ENCODE measurements at places on chromosomes 16 and 17.
A peak's percentile ranks its signal among the peaks of the same experiment; 100 is the strongest.

GRCh38 chr16:51298800-51299199 is 147.7 kb upstream of the SALL1 start:
- no peak for DNase-seq

DNA sequence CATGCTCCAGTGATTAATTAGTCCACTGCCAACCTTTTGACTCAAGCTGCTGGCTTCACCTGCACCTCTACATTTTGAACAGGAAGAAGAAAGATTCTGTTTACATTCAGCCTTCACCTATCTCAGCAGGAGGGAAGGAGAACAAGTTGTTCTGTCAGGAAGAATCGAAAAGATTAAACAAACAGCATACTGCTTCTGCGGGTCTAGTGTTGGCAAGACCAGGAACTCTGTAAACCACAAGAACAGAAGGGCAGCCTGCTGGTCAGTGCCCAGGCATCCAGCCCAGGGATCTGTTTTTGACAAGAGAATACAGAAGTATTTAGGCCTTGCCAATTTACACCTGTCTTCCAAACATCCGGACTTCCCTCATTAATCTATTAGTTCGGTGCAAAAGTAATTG is 189.7 kb downstream of the CHD9NB start:
- no peak for DNase-seq

GRCh38 chr16:56625943-56626654 is 518 bp downstream of the MT1E start:
- DNase-seq, result peak; percentile 77

DNA sequence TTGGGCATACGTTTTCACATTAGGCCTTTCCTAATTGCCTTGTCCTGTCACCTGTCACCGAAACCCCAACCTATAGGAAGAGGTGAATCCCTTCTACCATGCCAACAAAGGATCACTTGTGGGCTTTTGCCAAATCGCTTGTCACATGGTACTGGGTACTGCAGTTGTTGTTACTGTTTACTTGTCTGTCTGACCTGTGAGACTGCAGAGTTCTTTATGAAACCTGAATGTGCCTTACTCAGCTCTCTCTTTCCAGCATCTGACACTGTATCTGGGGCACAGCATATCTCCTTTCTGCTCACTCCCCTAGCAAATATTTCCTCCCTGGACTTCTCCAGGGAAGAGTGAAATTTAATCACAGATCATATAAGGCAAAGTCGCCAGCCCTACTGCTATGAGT is 1272.4 kb downstream of the CDH8 start:
- DNase-seq, result no peak

GRCh38 chr16:2089706-2090480 is 42.1 kb downstream of the TSC2 start:
- DNase-seq, result peak; percentile 58

DNA sequence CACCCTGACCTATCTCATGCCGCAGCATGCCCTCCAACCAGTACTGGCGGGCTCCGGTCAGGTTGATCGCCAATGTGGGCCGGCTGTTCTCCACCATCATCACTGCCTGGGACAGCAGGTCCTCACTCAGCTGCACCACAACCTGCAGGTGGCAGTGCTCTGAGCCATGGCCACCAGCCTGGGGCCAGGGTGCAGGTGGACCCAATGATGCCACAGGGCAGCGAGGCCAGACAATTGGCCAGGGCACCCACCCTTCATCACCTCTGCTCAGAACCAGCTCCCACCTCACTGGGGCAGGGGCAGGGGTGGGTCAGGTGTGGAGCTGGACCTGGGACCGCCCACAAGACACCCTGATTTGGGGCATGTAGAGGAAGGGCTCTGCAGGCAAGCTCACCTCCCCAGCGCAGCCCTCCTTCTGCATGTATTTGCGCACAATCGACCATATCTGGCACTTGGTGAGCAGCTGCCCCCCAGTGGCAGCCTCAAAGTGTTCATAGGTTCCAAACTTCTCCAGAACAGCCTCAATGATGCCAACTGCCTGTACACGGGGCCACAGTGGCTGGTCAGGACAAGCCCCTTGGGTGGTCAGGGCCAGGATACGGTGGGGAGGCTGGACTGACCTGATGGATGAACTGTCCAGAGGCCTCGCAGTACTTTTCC is 4.2 kb downstream of the MATCAP1 start:
- no peak for DNase-seq

DNA sequence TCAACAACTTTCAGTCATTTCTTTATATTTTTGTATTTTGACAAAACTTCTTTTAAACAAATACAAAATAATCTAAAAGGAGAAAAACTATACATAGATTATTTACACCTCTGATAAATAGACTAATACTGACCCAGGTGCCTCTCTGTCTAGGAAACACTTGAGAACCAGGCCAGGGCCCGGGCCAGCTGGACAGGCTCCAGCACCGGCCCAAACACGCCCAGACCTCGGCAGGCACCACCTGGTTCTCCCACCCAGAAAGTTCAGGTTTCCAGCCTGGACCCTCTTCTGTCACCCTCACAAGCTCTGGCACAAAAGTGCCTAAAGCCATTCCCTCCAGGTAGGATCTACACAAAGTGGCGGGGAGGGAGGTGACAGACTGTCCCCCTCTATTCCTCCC is 97.0 kb upstream of the DNAH17 start:
- DNase-seq, result no peak

GRCh38 chr16:813204-813915 is 12.8 kb upstream of the GNG13 start:
- DNase-seq, result peak; percentile 44

- DNase-seq, result peak; percentile 89
Observed at GRCh38 chr17:61251939-61252865, 147.4 kb upstream of the TBX2 start.

DNA sequence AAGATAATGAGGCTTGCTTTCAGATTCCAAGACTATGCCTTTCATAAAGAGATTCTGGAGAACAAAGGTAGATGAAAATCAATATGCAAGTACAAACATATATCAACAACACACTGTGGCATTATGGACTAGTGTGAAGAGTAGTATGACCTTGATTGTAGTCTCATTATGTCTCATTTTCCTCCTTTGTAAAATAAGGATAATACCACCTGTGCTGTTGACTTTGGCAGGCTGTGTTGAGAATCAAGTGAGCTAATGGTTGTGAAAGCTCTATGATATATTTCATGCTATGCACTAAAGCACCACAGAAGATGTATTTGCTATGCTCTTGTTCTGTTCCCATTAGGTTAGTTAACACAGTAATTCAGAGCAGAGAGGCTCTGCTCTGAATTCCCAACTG is 78.5 kb upstream of the NACA2 start:
- no peak for DNase-seq

DNA sequence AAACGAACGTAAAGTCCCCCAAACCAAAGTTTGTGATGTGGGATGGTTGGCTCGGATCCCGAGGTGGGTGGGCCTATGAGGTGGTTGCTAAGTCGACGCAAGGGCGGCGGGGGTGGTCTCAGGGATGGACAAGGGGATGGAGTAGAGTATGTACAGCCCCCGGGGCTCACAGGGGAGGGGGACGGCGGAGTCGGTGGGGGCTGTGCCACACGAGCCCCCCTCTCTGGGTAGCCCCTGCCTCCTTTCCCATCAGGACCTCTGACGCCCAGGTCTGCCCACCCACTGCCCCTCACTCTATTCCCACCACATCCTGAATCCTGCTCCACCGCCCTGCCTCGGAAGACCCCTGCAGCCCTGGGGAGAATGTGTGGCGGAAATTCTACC is 15.2 kb downstream of the IL34 start:
- peak; percentile 41 for DNase-seq

DNA sequence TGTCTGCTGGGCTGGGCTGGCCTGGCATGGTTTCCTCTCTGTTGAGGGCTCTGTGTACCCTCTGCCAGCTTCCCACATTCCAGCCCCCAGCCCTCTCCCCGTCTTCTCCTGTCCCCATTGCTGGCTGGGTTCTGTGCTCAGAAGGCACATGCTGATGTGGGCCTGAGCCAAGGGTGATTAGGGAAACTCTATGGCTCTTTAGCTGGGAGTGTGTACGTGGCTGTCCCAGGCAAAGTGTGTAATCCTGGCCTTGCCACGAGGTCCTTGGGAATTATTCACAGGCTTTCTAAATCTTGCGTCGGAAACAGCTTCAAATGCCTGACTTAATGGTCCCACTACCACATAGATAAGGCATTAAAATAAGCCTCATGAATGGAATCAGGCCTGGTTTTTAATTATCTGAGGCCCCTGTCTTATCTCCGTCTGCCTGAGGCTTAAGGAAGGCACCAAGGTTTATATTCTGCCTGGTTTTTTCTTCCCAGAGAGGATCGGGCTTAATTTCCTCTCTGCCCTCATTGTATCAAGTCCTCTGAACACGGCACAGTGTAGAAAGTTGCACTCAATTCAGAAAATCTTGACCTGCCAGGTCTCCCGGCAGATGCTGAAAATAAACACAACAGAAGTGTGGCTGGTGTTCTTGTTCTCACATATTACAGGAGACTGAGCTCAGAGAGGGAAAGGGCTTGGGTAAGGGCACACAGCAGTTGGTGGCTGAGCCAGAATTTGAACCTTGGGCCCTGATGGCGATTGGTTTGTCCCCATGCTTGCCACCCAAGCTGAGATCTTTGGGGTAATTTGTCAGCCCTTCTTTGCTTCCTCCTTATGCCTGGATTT is 52.9 kb upstream of the LGALS9 start:
- DNase-seq, result peak; percentile 86

DNA sequence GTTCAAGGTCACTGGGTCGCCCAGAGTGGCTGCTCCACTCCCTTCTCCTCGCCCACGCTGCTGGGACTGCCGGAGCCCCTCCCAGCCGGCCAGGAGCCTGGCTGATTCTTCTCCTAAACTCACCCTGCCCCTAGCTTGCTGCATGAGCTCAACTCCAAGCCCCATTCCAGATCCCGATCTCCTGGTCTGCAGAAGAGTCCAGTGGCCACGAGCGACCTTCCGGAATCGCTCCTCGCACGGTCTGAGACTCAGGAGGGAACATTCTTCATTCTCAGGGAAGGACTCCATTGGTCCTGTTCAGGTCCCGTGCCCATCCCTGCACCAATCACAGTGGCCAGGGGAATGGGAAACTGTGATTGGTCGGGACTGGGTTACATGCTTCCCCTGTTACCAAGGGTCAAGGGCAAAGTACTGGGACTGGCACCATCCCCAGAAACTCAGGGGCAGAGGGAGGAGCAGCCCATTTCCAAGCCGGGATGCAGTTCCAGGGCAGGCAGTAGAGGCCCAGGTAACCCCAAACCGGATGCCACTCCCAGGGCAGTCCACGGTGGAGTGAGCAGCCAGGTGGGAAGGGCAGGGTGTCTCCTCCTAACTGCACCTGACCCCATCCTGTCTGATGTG is 24.5 kb upstream of the CIBAR2 start:
- peak; percentile 89 for DNase-seq

GRCh38 chr16:66361604-66362135 is 4.8 kb upstream of the CDH5 start:
- DNase-seq, result no peak

GRCh38 chr17:51770027-51770759 is 388.3 kb downstream of the CA10 start:
- DNase-seq, result no peak

- DNase-seq, result peak; percentile 96
Observed at GRCh38 chr17:781805-782731, at the start of the genes GLOD4 and MRM3. GLOD4 (minus strand) TSS chr17:782280; CDS start chr17:782255, 25 bp downstream. MRM3 (plus strand) TSS chr17:782353; CDS start chr17:782379, 26 bp downstream.

DNA sequence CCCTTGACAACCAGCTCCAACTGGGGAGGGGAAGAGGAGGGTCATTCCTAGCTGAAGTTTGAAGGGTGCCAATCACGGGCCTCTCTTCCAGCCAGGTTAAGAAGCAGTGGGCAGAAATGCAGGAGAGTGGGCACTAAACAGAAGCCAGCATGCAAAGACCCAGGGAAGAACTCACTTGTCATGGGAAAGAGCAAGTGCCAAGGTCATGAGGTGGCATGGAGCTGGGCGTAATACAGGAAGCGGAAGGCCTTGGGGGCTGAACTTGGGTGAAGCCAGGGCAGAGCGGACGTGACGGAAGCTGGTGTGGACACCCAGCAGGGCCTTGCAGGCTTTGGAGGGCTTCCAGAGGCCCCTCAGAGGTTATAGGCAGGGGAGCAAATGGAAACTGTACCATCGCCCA is 302.1 kb downstream of the MAF start:
- no peak for DNase-seq

DNA sequence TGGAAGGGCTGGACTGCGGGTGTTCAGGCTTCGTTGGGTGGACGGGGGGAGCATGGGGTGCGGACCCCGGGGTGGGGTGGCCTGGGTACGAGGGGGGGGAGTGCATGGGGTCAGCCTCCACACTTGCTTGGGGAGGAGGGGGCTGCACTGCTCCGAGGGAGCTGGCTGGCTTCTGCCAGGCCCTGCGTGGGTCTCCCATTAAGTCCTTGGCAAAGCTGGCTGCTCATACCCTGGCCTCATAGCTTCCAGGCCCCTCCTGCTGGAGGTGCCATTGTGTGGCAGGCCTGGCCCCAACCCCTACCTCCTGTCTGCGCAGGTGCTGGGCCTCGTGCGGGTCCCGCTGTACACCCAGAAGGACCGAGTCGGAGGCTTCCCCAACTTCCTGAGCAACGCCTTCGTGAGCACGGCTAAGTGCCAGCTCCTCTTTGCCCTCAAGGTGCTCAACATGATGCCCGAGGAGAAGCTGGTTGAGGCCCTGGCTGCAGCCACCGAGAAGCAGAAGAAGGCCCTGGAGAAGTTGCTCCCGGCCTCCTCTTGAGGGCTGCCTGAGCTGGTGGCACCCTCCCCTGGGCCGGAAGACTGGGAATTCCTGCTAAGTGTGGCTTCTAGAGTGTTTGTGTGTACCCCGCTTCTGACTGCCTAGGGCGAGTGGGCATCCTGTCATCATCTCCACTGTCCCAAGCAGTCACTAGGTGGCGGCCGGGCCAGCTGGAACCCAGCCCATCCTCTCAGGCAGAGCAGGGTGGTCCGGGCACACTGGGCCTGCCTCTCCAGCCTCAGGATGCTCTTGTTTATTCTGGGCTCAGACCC is 1.5 kb downstream of the NUDT16L1 start:
- DNase-seq, result peak; percentile 35

DNA sequence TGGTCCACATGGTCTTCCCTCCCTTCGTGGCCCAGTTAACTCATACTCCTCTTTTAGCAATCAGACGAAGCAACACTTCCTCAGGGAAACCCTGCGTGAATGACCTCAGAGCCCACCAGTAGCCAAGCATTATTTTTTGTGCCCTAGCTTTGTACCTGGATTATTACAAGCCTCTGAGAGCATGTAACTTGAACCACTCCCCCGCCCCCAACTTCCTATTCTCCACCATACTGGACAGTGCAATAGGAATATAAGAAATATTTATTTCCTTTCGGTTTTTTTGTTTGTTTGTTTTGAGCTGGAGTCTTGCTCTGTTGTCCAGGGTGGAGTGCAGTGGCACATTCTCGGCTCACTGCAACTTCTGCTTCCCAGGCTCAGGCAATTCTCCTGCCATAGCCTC is 2.9 kb downstream of the CPPED1 start:
- no peak for DNase-seq

- no peak for DNase-seq
Observed at GRCh38 chr16:81515281-81515680, 70.7 kb downstream of the CMIP start.

GRCh38 chr16:52785653-52786052 is 238.7 kb upstream of the TOX3 start:
- no peak for DNase-seq

- DNase-seq, result peak; percentile 84
Observed at GRCh38 chr17:7023576-7024401, 939 bp downstream of the BCL6B start.

GRCh38 chr16:89183975-89184676 is 12.6 kb downstream of the CDH15 start:
- no peak for DNase-seq

GRCh38 chr17:19260958-19261357 is 23.8 kb downstream of the EPN2 start:
- no peak for DNase-seq
